Stimulated activated CD4-positive, alpha-beta T cell treated with anti-CD3 and anti-CD28 coated beads, Interleukin-12 subunit alpha, Interleukin-12 subunit beta, amount 100 ng/mL, for 24 hours (primary cell): ENCODE measurements at places on chromosomes 12 and 14.

GRCh38 chr14:55126932-55127459 is 2.1 kb upstream of the LGALS3 start:
- no peak for DNase-seq

- DNase-seq, result no peak
These were observed 100.6 kb upstream of the GRIP1 start for GRCh38 chr12:66779466-66779865.

DNA sequence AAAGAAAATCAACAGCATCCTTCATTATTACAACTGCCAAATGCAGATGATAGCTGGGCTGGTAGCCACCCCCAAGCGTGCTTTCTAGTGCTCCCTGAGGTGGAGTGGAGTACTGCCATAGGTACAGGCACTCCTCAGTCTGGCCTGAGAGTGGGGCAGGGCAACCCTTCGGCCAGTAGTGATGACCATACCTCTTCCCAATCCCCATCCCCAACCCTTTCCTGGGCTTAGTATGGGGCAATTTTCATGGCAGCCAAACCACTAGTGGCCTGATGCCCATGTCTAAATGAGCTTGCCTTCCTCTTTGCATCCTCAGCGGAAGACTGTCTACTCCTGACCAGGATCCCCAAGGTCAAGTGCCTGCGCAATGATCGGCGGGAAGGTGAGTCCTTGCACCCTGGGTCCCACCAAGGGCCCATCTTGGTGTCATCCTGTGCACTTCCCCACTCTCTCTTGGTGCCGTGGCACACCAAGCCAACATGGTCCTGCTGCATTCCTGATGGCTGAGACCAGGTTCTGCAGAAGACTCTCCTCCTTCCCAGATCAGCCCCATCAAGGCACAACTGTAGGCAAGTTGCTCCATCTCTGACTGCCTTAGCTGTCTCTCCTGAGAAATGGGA is 65.8 kb downstream of the GALNT16 start:
- DNase-seq, result no peak

- DNase-seq, result no peak
These were observed 154.7 kb downstream of the DACT1 start for GRCh38 chr14:58792416-58792815.

DNA sequence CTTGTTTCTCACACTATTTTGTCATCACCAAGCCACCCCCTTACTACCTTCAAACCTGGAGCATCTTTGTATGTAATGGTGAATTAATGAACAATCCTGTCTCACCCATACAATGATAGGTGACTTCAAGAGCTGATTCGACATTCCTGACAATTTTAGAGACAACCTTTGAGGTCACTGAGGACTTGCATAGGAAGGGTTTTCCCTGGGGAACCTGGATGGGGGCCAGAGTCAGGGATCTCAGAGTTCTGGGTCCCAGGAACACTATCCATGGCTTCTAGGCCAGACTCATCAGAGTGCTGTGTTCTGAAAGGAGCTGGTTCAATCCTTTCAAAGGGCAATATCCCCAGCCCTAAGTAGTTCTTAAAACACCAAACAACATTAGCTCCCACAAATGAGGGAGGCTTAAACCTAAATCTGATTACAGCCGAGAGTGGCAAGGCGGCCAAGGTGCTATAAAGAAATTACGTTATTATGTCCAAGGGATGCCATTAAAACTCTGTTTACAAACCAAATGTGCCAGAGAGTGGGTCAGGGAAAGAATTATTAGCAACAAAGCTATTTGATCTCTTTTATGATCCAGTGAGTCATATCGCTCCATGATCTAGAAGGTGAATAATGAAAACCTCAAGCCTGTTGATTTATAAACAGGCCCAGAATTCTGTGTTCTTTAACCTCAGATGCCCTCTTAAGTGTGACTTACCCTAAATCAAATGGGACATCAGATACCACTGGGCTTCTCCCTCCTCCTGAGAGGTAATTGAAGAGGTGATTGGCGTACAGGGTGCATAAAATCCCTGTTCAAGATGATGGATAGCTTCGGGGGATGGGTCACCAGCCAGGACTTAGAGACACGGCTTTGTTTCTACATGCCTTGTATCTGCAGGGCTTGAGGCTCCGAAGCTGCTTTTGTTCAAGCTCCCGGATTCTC is 230.2 kb upstream of the TBX3 start:
- DNase-seq, result no peak

DNA sequence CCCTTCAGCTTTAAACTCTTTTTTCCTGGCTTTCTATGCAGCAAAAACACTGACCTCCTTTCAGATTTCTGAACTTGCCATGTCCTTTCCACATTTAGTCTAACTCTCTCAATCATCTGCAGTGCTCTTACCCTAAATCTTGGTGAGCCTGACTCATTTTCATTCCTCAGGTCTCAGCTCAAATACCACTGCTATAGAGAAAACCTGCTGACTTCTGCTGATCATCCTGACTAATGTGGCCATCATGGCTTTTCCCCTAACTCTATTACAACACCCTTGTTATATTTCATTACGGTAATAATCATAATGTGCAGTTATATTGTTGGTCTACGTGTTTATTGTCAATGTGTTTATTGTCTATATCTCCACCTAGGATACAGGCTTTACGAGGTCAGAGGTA is 207.3 kb upstream of the OR4E1 start:
- DNase-seq, result no peak

DNA sequence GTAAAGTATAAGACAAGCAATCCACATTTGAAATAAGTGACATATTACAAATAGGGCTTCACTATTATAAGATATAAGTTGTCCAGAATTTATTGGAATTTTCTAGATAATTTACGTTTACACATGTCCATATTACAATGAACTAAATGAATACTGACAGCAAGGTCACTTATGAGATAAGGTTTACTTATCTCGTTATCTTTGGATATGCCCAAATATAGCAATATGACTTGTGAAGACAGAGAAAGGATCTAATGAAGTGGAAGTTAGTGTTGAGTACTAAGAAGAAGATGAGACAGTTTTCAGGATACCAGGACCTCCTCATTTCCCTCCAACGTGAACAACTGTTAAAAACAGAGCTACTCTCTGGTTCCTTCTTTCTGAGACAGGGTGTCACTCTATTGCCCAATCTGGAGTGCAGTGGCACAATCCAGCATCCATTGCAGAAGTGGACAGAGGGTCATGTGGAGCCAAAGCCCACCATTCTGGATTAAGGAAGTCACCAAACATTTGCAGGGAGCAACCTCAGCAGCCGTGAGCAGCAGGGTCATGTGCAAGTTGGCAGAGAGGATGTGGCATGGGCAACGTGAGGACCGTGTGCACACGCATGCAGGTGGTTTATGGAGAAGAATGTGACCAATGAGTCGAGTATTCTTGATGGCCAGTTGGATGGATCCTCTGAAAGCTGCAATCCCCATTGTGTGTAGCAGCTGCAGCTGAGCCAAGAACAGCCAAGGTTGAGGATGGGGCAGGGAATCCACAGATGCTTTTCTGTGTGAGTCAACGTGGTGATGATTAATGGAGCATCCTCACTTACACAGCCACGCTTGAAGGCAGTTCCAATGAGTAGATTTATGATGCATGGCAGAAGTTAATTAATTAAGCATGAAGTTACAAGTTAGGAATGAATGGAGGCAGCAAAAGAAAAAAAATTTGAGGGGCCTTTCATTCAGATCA is 111.0 kb downstream of the BICD1 start:
- DNase-seq, result no peak

DNA sequence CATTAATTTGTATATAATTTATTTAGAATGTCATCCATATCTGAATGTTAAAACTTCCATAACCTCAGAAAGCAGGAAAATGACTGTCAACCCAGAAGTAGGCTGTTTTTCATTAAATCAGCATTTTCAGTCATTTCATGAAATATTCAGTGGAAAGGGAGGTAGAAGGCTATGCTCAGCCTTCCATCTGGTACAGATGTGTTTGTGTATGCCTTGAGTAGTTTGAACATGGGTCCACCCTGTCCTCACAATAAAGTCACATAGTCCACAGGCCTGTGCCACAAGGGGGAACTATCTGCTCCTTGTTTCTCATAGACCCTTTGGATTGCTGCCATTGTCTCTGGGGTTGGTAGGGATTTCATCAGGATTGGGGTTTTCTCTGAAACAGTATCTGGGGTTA is 9.1 kb downstream of the LACRT start:
- no peak for DNase-seq

- no peak for DNase-seq
These were observed 1.2 kb downstream of the ITGA5 start for GRCh38 chr12:54417712-54418440.

DNA sequence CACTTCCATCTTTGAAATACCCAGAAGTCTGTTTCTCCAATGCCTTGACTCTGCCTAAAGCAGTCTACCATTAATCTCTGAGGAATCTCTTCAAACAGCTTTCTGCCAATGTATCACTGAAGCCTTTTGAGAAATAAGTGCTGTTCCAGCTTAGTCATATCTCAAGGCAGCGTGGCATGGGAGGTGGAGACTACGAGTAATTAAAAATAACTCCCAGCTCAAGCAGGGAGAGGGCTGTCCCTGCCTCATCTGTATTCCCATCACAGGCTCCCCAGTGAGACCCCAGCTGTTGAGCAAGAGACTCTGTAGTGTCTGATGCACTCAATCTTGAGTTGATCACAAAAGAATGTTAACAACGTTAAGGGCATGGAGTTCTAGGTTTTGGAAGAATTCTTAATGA is 700.6 kb downstream of the DIO2 start:
- DNase-seq, result no peak

GRCh38 chr14:103740991-103741689 is 25.5 kb downstream of the ZFYVE21 start:
- no peak for DNase-seq

GRCh38 chr14:101733211-101733610 is 28.3 kb upstream of the PPP2R5C start:
- no peak for DNase-seq

DNA sequence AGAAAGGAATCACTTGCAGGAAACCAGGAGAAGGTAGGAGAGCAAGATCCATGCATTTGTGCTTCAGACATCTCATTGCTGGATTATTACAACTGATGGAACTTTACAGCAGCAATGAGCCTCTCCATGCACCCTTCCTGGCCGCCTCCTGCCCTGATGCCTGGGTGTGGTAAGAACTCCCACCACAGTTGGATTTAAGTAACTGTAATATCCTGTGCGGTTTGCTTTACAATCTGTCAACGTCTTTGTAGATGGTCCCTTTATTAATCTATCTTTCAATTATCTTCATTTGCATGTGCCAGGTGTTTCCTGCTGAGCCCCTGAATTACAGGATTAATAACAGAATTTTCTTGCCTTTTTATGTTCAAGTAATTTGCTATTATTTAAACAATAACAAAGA is 1300.5 kb upstream of the TMEM132C start:
- no peak for DNase-seq
